SHP77 treated with DMSO at 0.1 percent for 48 hours (cell line): ENCODE measurements at places on chromosomes 5 and 9.

DNA sequence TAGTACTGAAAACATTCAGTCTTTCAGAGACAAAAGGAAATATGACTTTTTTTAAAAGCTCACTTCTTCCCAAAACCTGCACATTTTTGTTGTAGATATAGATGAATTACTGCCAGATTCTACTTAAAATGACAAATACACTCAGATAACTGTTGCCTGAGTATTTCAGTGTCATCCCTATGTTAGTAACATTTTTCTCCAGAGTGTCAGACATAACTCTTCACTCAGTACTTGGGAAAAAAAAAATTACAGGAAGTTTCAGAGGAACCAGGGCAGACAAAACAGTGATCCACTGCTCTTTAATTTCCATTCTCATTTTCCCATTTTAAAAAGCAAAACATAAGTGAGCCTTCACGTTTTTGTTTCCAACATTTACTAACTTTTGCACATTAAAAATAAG is 79.3 kb upstream of the ITGA1 start:
- no peak for DNase-seq

DNA sequence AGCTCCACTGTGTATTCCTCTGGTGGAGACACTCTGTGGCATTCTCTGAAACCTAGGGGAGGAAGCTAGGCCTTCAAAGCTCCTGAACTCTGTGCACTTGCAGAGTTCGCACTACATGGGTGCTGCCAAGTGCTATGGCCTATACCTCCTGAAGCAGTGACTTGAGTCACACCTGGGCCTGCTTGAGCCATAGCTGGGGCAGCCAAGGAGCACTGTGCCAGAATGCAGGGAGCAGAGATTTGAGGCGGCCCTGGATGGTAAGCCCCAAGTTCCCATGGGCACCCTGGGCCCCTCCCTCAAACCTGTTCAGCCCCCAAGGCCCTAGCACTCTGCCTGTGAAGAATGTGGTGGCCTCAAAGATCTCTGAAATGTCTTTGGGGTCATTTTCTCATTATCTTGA is 212.9 kb downstream of the SPATA31A6 start:
- no peak for DNase-seq

GRCh38 chr9:18015116-18015515 is 436.2 kb downstream of the SH3GL2 start:
- DNase-seq = no peak

DNA sequence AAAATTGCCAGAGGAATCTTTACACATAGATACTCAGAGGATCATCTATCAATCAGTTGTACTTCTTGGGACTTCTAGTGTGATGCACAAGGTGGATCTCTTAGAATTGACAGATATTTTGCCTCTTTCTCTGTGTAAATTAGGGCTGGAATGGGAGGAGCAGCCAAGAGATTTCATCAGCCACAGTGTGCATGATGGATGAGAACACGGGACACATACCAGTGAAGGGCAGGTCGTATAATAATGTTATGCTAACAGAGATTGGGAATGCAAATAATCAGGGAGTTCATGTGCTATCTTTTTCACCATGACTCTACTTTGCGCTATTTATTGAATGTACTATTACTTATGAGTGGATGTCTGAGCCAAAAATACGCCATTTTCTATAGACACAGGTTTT is 43.3 kb upstream of the ISOC1 start:
- DNase-seq = no peak

- no peak for DNase-seq
Observed at GRCh38 chr5:175582697-175583096, 75.2 kb upstream of the HRH2 start.

GRCh38 chr5:116517488-116517887 is 57.1 kb downstream of the SEMA6A start:
- DNase-seq = no peak

- no peak for DNase-seq
Observed at GRCh38 chr9:100589582-100589981, 11.7 kb downstream of the CAVIN4 start.

DNA sequence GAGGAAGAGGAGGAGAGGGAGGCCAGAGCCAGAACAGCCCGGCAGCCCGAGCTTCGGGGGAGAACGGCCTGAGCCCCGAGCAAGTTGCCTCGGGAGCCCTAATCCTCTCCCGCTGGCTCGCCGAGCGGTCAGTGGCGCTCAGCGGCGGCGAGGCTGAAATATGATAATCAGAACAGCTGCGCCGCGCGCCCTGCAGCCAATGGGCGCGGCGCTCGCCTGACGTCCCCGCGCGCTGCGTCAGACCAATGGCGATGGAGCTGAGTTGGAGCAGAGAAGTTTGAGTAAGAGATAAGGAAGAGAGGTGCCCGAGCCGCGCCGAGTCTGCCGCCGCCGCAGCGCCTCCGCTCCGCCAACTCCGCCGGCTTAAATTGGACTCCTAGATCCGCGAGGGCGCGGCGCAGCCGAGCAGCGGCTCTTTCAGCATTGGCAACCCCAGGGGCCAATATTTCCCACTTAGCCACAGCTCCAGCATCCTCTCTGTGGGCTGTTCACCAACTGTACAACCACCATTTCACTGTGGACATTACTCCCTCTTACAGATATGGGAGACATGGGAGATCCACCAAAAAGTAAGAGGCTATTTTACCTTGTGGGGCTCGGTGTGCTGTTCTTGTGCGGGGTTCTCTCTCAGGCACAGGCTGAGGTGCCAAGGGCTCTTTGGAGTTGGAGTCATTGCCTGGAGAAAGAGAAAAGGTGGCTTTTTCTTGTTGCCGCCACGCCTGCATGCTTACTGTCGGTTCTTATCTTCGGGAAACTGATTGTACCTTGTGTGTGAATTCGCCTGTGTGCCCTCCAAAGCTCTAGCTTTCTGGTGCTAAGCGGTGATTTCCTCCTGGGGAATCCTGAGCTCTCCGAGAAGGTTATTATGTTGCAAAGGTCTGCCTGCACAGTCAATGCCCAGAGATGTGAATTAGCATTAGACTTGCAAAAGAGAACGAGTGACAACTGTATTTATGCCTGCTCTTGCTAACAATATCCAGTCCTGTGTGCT is at the start of gene ISL1:
TSS of gene ISL1 (plus strand) at position 318 of the 991 bp plus-strand sequence. CDS start at position 542, 224 bp downstream.
- peak; percentile 17 for DNase-seq
